Foreskin melanocyte (primary cell): ENCODE measurements at places on chromosomes 1 and 21.

- DNase-seq = no peak
Measured at GRCh38 chr21:33755354-33755753, 113.1 kb downstream of the ITSN1 start.

DNA sequence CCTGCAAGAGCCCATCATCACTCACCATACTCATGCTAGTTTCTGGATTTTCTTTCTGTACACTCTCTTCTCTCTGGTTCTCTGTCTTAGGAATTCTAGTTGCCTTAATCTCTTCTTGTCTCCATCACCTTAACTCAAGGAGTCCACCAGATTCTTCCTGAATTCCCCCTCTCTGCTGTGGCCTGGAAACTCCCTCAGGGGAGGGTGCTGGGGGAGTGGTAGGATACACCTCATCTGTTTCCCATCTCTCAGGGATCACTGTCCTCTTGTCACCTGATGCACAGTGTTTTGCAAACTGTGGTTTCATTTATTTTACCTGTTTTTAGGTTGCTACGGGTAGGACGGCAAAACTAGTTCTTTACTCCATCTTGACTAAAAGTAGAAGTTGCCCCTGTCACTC, 6.6 kb upstream of the GNG12 start:
- no peak for DNase-seq

DNA sequence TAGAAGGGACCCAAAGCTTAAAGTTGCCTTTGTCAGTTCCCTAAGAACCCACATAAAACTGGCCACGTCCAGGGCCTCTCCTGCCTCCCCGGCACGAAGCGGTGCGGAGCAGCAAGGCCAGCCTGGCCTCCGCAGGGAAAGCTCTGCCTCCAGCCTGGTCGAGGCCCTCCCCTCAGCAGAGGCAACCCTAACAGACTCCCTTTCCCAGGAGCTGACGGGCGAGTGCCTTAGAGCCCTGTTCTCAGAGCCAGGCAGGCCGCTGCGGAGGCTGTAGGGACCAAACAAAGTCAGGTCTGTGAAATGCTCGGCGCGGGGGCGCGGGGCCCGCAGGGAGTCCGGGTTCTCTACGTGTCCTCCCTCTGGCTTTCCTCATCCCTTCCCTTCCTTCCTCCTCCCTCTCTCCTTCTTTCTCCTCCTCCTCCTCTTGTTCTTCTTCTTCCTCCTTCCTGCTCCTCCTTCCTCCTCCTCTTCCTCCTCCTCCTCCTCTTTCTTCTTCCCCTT, 40.7 kb downstream of the RIPK4 start:
- DNase-seq = no peak

- DNase-seq = peak; percentile 65
Measured at GRCh38 chr1:152034654-152035538, 1.9 kb downstream of the S100A11 start.

GRCh38 chr1:236508593-236509027, 15.2 kb upstream of the LGALS8 start:
- DNase-seq = no peak

DNA sequence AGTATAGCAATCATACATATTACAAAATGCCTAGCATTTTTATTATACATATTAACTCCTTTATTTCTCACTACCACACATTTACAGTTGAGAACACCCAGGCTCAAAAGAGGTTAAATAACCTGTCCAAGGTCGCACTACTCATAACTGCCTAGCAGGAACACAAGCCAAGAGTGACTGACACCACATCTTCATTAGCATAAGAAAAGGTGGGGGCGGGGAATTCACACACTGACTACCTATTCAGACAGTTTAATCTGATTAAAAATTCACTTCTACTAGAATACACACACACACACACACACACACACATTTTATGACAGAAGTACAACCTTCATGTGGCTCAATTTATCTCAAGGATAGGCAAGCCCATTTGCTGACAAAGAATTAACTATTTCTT, 77.8 kb upstream of the CACHD1 start:
- no peak for DNase-seq

GRCh38 chr1:230857077-230857476, 11.2 kb downstream of the C1orf198 start:
- DNase-seq = peak; percentile 87

GRCh38 chr1:236018885-236019453, 45.9 kb downstream of the NID1 start:
- DNase-seq = no peak

DNA sequence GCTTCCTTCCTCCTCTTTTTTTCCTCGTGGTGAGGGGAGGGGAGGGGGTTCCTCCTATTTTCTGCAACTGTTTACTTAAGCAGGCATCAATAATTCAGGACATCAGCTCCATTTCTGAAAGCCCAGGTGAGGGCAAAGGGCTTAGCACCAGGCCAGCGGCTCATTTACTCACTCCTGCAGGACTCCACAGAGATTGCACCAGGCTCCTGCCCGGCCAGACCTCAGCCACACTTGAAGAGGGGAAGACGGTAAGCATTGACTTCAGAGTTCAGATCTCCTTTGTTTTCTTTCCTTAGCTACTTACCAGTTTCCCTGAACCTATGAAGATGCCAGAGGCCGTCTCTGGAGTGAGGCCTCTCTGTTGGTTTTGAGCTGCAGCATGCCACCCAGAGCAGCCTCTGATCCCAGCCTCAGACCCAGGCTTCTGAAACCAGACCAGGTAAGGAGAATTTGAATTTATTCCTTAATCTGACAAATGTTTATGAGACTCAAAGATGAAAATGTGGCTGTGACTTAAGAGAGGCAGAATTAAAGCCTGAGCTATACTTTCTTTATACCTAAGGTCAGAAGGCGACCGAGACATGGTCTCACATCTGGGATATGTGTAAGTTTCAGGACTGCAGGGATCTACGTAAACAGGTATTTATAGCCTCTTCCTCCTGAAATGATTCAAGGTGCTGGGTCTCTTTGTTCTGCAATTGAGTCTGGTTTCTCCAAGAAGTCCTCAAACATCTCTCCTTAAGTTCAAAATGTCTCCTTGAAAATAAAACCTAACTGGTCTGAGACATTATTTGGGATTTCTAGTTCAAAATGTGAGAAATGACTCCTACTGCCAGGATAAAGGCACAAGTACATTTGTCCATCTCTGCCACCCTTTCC, 272.5 kb upstream of the RUNX1 start:
- no peak for DNase-seq

DNA sequence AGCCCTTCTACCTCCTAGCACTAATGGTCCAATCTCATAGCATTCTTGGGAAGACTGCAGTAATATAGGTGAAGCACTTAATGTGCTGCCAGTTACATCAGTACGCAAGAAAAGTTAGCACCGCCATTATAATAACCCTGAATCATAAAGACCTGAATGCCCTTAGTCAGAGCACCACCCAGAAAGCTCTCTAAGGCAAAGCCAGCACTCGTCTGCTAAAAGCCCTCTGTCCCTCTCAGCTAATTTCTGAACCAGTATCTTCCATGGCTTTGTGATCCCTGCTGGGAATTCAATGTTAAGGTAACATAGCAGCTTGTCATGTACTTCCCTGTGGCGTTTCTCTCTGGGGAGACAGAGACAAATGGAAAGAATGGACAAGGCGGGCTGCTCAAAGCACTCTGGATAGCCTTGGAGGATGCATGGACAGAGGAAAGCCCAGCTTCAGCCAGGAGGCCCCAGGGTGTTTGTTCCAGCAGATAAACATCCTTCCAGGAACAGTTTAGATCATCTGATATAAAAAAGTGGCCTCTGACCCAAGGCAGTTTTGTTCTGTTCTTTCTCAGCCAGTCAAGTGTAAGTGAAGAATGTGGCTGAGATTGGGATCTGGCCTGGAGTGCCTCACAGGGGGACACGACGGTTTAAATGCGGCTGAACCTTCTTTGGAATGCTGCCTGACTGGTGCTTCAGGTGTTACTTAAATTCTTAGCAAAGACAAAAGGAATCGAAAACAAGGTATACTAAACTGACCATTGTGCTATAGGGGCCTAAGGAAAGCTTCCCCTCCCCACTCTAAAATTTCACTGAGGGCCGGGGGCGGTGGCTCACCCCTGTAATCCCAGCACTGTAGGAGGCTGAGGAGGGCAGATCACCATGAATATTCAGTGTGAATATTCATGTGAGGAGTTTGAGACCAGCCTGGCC, 58.1 kb upstream of the VTCN1 start:
- peak; percentile 10 for DNase-seq

- no peak for DNase-seq
Measured at GRCh38 chr1:102967786-102968185, 140.5 kb downstream of the COL11A1 start.

DNA sequence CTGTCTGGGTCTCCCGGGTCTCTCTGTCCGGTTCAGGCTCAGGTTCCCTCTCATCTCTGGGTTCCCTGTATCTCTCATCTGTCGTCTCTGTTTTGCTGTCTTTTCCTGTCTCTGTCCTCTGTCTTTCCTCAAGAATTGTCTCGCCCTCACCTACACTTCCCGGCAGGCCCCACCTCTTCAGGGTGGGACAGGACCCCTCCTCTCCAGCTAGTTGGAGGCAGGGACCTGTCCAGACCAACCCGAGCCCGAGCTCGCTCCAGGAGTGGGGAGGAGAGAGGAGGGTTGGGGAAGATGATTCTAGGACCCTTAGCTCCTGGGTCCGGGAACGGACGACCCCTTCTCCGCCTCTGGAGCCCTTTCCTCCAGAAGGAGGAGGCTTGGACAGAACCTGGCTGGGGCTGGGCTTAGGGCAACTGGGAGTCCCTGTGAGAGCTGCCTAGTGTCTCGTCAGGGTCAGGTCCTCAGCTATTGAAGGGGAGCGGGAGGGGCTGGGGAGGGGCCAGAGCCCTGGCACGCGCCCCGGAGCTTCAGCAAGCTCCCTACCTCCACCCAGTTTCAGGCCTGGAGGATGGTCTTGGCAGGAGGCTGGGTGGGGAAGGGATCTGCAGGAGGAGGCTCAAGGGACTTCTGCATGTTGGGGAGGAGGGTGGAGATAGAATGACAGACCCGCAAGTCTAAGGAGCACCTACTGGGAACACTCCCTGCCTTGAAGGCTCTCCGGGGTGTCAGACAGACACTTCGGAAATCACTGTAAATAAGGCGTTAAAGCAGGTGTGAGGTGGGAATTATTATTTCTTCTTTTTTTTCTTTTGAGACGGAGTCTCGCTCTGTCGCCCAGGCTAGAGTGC, 26.3 kb upstream of the EPB41 start:
- no peak for DNase-seq

GRCh38 chr1:201703621-201704438, 125.1 kb upstream of the IPO9 start:
- DNase-seq = peak; percentile 50

- DNase-seq = no peak
Measured at GRCh38 chr1:18603212-18603852, 27.3 kb upstream of the PAX7 start.

DNA sequence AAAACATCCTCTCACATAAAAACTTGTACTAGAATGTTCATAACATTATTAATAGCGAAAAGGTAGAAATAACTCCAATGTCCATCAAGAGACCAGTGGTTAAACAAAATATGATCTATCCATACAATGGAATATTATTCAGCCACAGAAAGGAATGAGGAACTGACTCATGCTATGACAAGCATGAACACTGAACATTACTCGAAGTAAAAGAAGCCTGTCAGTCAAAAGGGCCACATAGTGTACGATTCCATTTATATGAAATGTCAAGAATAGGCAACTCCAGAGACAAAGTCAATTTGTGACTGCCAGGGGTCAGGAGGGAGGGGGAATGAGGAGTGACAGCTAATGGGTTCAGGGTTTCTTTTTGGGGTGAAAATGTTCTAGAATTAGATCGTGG, 2.3 kb downstream of the VPS26C start:
- DNase-seq = peak; percentile 42

DNA sequence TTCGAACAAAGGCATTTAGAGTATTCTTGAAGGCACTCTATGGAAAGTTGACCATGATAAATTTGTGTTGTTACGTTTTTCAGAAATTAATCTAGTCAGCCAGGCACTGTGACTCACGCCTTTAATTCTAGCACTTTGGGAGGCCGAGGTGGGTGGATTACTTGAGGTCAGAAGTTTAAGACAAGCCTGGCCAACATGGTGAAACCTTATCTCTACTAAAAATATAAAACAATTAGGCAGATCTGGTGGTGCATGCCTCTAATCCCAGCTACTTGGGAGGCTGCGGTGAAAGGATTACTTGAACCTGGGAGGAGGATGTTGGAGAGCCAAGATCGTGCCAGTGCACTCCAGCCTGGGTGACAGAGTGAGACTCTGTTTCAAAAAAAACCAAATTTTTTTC, 130.6 kb upstream of the BRINP3 start:
- DNase-seq = no peak

- DNase-seq = peak; percentile 88
Measured at GRCh38 chr21:31161157-31161556, 122.9 kb upstream of the KRTAP19-8 start.

DNA sequence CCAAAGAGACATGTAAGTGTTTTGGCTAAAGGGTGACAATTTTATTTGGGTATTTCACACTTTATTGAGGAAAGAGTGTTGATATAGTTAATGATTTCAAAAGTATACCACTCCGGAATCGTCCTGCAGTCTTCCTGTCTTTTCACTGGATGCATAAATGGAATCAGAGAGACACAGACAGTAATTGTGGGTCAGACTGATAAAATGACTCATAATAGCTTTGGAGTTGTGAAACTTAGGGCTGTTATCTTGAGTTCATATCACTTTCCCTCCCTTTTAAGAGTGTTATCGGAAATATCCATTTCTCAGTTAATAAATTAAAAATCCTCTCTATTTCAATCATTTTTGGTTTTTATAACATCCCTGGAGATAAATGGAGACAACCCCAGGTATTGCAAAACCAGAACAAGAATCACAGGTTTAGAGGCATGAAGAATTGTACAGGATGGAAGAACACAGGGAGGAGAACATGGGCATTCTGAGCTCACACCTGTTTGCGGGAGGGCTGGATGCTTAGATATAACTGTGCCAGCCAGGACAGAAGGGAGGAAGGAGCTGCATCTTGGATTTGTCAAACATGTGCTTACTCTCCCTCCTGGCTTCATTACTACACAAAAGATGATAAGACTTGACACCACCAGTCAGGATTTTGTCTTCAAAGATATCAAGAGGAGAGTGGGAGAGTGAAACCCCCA, 185.4 kb downstream of the LMO4 start:
- DNase-seq = peak; percentile 20

GRCh38 chr21:17848228-17848627, 29.1 kb upstream of the C21orf91 start:
- peak; percentile 98 for DNase-seq

DNA sequence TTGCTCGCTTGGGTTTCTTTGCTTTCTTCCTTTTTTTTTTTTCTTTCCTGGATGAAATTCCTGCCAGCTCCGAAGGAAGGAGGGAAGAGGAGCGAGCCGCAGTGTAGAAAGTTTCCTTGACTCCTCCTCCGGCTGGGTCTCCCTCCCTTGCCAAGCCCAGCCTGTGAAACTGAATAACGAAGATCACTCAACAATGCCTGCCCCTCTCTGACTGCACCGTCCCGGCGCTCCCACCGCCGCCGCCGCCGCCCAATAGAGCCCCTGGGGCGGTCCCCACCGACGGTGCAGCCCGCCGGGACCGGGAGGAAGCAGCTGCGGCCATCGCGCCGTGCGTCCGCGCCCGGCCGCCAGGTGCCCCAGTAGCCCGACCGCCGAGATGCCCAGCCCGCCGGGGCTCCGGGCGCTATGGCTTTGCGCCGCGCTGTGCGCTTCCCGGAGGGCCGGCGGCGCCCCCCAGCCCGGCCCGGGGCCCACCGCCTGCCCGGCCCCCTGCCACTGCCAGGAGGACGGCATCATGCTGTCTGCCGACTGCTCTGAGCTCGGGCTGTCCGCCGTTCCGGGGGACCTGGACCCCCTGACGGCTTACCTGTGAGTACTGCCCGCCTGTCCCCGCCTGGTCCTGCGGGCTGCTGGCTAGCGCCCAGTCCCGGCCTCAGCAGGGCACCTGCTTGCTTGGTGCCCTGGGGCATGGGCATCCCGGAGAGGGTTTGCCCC, at the start of gene LGR6:
TSS of gene LGR6 (plus strand) at position 186 of the 714 bp plus-strand sequence. CDS start at position 377, 191 bp downstream.
- DNase-seq = no peak
